Eye (tissue), 1 donor: ENCODE measurements at places on chromosomes 5 and 9.

GRCh38 chr5:132268769-132269551 is 11.5 kb downstream of the PDLIM4 start:
- peak; percentile 87 for DNase-seq

DNA sequence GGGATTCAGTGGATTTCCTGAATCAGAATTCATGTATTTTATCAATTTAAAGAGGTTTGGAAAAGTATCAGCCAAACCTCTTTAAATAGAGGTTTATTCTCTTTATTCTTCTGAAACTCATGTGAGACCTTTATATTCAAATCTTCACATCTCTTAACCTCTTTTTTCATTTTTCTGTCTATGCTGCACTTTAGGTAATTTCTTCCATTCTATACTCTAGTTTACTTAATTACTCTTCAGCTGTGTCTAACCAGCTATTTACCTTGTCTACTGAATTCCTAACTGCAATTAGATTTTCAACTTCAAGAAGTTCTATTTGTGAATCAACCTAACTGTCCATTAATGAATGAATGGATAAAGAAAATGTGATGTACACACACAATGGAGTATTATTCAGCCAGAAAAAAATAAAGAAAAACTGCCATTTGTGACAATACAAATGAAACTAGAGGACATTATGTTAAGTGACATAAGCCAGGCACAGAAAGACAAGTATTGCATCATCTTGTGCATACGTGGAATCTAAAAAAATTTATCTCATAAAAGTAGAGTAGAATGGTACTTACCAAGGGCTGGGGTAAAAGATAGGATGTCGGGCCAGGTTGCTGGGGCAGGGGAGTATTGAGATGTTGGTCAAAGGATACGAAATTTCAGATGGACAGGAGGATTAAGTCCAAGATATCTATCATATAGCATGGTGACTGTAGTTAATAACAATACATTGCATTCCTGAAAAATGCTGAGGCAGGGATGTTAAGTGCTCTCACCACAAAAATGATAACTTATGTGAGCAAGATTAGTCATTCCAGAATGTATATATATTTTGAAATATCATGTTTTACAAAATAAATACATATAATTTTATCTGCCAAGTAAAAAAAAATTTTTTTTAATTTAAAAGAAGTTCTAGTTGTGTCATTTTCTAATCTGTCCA is 129.5 kb upstream of the LRRTM2 start:
- no peak for DNase-seq

DNA sequence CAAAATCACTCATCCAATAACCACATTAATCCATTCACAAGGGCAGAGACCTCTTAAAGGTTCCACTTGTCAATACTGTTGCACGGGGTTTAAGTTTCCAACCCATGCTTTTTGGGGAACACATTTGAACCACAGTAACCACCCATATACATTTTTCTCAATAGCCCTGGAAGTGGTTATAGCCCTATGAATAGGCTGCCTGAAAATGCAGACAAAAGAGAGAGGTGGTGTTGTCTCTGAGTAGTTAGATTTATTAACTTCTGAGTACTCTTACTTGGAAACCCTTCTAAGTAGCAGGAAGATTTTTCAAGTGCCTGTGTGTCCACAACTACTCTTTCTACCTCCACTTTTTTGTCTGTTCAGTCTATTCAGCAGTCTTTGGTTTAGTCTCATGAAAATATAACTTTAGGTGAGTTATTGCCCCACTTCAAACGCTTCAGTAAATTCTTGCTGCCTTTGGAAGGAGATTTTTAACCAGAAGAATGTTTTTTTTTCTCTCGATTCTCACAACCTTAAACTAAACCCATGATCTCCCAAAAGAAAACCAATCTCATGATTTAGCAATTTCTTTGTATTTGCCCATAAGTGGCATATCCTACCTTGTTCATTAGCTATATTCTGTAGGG is 42.6 kb downstream of the ARHGEF28 start:
- no peak for DNase-seq

GRCh38 chr5:9316733-9317132 is 229.1 kb downstream of the SEMA5A start:
- no peak for DNase-seq

DNA sequence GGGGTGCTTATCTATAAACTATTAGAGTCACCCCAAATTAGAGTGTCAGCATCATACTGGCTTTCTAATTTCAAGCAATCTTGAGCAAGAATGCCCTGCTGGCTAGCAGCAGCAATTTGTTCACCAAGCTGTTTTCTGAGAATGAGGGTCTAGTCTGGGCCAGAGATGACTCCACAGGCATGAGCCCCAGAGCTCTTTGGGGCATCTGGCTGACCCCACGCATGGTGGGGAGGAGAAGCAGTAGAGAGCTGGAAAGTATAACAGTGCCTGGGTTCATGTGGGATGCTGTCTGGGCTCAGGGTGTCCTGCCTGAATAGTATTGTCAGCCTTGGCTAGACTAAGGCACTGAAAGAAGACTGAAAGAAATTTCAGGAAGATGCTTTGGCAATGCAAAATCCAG is 64.9 kb downstream of the C6 start:
- DNase-seq, result no peak

DNA sequence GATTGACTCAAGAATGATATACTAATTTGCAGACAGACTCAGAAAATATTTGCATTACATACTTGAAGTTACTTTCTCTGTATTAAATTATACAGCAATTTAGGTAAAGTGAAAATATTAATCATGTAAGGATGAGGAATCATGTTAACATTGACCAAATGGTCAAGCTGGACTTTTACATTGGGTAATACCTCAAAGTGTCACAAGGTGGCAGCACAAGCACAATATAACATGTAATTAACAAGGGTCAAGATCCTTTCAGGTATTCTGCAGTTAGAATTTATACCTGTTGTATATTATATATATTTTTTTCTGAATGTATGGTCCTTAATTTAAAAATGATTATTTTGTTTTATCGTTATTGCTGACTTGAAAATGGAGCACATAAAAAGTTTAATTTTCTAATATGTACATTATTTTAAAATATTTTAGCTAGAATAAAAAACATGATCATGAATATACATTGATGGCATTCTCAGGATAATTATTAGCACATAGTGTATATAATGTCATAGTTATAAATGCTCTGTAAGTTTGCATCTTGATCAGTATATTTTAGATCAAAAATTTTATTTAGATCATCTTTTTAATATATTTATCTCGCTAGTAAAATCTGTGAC is 8.6 kb downstream of the HAPLN1 start:
- peak; percentile 78 for DNase-seq

DNA sequence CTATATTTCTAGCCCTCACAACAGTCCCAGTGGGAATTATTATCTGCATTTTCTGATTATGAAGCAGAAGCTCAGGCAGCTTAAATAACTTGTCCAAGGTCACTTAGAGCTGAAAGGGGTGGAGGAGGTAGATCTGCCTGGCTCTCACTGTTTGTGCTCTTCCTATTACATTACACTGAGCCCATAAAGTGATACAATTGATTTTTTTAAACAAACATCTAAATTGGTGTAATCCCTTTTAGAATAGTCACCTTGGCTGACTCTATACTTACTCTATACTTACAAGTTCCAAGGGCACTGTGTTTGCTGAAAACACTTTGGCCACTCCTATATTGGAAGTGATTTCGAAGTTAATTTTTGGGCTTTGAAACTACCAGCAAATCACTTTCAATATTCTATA is 144.7 kb downstream of the APBA1 start:
- no peak for DNase-seq

DNA sequence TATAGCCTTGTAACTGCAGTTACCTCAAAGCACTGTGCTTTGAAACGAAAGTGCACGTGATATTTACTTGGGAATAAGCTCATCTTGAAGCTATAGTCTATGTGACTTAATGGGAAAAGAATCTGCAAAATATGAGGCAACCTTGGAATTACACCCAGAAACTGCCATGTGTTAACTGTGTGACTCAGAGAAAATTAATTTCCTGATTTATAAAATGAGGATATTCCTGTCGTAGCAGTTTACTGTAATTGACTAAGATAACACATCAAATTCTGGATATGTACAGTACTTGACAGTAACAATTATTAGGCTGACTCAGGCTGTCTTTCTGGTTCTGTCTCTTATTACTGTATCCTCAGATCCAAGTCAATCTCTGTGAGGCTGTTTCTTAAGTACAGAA is 1079.9 kb upstream of the ACO1 start:
- DNase-seq, result peak; percentile 24

DNA sequence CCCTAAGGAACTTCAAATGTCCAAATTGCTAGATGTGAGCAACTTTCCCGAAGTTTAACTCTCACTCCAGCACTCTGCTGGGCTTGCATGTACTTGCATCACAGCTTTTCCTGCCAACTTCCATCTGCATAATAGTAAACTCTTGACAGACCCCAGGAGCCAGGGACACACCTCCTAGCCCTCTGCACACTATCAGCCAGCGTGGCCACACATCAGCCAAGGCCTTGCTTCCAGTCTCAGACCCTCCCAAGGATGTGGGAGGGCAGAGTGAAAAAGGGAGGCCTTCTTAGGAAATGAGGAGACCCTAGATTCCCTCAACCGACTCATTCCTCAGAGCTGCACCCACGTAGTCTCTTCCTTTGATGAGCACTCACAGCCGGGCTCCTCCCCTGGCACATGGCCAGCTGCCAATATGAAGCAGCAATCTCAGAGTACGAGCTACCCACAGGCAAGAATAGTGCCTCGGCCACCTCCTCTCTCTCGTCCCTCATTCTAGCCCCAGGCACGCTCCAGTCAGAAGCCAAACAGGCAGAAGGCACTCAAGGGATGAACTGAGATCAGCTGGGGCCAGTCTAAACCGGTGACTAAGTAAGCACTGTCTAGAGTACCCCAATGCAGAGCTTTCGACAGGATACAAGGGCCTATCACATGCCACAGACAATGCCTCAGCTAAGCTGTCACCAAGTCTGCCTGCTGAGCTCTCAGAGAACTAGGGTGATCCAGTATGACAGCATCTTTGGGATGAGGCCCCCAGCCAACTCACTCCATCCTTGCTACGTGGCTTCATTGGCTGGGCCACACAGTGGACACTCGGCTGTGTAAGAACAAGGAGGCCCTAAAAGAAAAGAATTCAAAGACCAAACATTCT is 2.3 kb downstream of the P4HA2 start:
- DNase-seq, result peak; percentile 71

- DNase-seq, result no peak
These were observed 30.4 kb upstream of the NOTCH1 start for GRCh38 chr9:136576269-136576626.
